Stimulated activated CD4-positive, alpha-beta T cell treated with anti-CD3 and anti-CD28 coated beads, Interleukin-1b, Interleukin-23, amount 100 ng/mL, for 1 hour (primary cell): ENCODE measurements at places on chromosomes 1 and 21.

- no peak for DNase-seq
Measured at GRCh38 chr1:239795304-239795703, 296.4 kb upstream of the FMN2 start.

DNA sequence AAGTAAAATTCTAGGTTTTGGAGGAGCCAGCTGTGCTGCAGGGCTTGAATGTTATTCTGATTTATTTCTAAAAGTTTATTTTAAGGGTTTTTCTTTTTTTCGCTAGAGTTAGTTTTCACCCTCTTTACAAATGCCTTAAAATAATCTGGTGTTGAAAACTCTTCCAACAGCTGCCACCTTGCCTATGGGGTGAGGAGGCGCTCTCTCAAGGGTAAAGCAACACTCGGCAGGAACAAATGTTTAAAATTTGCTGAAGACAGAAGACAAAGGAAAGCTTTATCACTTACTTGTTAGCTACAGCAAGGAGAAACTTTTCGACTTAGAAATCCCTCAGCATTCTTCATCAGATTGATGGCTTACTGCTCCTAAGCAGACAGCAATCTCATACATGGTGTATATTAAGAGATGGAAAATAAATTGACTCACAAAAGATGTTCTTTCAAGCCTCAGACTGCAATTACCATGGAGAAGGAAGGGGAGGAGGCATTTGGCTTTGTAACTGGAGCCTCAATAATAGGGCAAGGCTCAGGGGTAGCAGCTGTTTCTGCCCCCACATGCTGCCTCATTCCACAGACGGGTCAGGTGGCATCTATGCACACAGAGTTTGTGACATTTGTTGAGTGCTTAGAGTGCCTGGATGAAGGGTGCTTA lies 79.8 kb upstream of the RALGPS2 start:
- no peak for DNase-seq

GRCh38 chr1:17400725-17401341 lies 28.8 kb downstream of the PADI6 start:
- DNase-seq: no peak

DNA sequence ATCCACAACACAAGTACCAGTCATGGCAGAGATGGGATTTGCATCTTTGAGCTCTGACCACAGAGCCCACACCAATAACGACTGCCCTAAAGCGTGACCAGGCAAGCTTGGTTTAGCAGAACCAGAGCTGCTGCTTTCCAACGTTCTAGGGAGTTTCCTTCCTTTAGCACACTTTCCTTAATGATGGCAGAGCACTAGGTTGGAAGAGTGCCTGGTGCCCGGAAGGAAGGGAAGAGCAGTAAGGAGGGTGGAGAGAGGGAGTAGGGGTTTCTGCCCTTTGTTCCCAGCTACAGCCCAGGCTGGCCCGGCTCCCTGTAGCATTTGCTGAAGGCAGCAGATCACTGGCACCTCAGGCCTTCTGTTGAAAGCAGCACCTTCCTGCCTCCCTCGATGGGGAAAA lies 6.1 kb upstream of the EVA1C start:
- DNase-seq: no peak

DNA sequence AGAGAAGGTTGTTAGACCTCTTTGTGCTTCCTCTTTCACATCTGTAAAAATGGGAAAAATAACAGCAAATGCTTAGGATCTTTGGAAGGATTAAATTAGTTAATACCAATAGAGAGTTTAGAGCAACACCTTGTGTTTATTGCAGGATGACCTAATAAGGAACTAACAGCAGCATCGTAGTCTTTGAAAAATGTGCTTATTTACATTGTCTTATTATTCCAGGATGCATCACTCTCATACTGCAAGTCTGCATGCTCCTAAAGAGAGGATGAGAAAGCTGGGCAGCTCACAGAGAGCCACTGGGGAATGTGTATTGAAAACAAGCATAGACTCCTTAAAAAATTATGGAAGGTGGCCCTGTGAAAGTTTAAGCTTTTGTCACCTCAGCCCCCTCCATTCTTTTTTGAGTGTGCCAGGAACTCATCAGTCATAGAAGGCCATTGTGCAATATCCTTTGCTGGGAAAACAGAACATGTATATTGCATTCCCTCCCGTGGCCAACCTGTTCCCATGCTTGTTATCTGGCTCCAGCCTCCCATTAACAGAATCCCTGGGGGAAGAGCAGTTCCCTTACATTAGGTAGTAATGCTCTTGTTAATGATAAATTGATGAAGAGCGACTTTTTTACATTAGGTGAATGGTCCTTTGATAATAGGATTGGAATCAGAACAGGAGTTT lies 180.7 kb downstream of the ZNF326 start:
- DNase-seq: no peak

- DNase-seq: no peak
Measured at GRCh38 chr1:8981169-8981568, 35.5 kb downstream of the CA6 start.
